H9 (cell line): ENCODE measurements at places on chromosomes 5 and 9. TPM values are rescaled to one million over a fixed set of nuclear protein-coding genes. Genes with fewer than 3 reads are reported as not detected.

Gene GPR150
- 0.11 TPM in 1 of 2 replicates, not detected in the other for total RNA-seq

Gene CXCL14
- total RNA-seq: 1.1 TPM in 2 replicates

Gene GABRA6
- total RNA-seq: not detected in 2 replicates

Gene OGN
- not detected in 2 replicates for total RNA-seq

Gene SLC27A6
- 3.0 and 3.3 TPM in 2 replicates for total RNA-seq

Gene RGMB
- total RNA-seq: 17.7 and 19.3 TPM in 2 replicates

Gene ACTBL2
- not detected in 2 replicates for total RNA-seq
